Vagina (tissue), 2 donors: ENCODE measurements at places on chromosomes 5 and 9.

DNA sequence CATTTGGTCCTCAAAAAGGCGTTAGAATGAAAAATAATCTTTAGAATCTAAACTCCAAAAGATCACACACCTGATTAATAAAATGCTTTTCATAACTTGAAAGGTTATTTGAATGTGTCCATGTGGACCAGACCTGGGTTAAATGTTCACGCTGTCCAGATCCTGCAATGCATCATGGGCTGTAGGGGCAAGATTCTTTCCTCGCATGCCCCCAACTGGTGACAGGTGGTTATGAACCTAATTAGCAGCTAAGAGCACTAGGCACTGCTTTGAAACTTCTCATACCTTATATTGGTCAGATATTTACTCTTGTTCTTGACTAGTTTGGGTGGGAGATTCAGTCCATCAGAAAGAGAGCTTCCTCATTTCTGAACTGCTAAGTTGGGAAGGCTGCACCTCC, 19.3 kb upstream of the PIP5K1B start:
- no peak for DNase-seq

DNA sequence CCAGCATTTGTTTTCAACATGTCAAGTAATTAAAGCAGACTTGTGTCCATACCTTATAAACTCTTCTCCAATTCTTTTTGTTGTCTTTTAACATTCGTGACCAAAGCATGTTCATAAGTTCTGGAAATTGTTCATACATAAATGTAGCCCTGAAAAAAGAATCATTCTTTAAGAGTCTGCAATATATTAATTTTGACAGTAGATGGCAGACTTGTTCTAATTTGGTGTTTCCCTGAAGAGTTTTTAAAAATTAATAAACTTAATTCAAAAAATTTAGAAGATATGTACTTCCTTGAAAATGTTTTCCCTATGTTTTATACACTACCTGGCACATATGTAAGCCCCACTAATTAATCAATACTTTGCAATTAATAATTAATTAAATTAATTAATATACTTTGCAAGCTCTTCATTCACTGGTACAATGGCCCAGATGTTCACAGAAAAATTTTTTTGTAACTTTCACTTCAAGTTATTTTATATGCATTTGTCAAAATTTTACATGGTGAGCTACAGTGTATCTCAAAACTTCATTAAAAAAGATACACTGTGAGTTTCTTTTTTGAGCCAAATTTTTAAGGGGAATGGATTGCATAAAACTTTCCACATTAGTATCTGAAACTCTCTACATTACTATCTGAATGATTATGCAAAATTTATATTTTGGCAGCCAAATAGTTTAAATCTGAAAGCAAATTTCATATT, 42.1 kb downstream of the CLINT1 start:
- DNase-seq, result no peak

DNA sequence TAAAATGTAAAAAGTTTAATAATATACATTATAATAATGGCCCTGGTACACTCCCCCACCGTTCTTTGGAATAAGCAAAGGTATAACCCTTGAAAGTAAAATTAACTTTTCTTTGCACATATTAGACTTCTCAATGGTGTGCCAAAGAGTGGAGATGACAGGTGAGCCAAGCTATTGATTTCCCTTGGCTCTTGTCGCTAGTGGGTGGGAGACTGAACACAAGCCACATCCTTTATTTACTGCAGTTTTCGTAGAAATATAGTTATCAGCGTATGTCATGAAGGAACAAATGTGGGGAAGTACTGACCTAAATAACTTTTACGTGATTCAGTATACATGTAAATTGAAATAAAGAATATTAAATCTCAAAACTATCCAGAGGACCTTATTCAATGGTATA, 549.3 kb downstream of the RAB3C start:
- DNase-seq, result no peak

DNA sequence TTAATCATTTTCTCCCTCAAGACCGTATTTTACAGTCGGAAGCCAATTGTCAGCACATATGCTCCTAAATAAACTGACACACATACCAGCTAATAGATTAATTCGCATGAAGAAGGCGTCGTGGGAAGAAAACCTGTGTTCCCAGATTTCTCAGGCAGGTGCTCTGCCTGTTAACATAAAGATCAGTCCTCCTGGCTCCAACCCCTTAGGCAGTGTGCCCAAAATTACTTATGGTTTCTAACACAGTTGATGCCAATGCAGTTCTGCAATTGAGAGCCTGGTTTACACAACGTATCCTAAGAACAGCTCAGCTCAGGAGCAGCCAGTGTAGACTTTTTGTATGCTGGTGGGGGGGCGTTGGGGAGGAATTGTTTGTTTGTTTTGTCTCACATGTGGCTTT, 208.3 kb downstream of the ENC1 start:
- no peak for DNase-seq

GRCh38 chr5:6545036-6545693, 87.7 kb downstream of the NSUN2 start:
- DNase-seq, result peak; percentile 49

- no peak for DNase-seq
Observed at GRCh38 chr5:142204219-142204618, 95.6 kb downstream of the NDFIP1 start.

DNA sequence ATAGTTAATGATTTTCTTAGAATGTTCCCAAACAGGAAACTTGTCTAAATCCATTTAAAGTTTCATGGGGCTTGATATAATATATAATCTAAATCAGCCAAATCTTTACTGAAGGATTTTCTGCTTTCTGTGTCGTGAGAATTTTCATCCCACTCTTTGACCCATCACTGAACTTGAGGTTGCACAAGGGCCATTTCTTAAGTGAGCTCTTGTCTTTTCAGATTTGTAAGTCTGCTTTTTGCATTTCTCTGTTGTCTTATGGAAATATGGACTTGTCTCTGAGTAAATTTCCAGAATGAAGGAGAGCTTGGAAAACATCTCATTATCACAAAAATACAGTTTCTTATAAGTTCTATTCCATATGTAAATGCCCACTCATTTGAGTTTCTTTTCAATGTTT, 149.2 kb upstream of the ARRDC3 start:
- DNase-seq, result no peak

GRCh38 chr5:172550096-172550765, 90.8 kb upstream of the NEURL1B start:
- no peak for DNase-seq

- DNase-seq, result no peak
Observed at GRCh38 chr9:33443047-33443446, 4.3 kb downstream of the AQP3 start.

GRCh38 chr5:75031366-75031765, 21.0 kb downstream of the GCNT4 start:
- DNase-seq, result no peak

- no peak for DNase-seq
Observed at GRCh38 chr5:141192110-141192725, at the start of gene PCDHB10. TSS of gene PCDHB10 (plus strand) at chr5:141192353. CDS start at chr5:141192553, 200 bp downstream.

GRCh38 chr5:132662004-132662401, 4.0 kb downstream of the IL13 start:
- no peak for DNase-seq

GRCh38 chr5:80934751-80935150, 25.4 kb upstream of the RASGRF2 start:
- DNase-seq, result no peak

GRCh38 chr9:80435591-80435990, 863.8 kb downstream of the TLE4 start:
- no peak for DNase-seq

DNA sequence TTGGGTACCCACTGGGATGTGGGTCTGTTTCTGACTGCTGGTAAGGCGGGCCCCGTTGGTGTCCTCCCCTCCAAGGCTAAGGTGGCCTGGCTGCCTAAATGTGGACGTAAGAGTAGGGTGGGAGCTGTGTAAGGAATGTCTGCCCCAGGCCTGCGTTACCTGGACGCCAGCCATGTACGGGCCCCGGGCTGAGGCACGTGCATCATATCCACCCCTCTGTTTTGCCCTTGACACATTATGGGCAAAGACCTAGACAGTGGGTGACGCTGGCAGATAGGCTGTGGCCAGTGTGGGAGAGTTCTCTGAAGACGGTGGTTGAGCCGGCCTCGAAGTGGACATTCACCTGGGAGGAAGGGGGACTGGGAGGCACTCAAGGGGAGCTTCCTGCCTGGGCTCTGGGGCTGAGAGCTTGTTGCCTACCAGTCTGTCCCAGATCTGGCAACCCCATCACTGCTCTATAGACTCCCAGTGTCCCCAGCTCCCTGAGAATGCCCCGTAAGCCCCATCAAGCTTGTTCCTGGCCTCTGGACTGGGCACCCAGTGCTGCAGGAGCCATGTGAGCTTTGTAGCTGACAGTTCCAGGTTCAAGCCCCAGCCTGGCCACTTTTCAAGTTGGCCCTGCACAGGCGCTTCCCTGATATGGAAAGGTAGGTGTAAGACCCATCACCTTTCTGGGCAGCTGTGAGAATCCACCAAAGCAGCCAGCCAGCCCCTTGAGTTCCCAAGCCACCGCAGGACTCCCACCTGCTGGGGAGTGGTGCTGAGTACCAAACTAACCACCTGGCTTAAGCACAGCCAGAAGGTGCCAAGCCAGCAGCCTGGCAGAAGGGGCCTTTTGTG, 3.2 kb upstream of the PRR7 start:
- DNase-seq, result no peak

GRCh38 chr9:136705564-136705963, 6.8 kb upstream of the DIPK1B start:
- DNase-seq, result no peak

GRCh38 chr5:95682891-95683290, at the start of gene SPATA9:
TSS of gene SPATA9 (minus strand) at chr5:95682991. CDS start at chr5:95682854, 137 bp downstream.
- DNase-seq, result no peak

DNA sequence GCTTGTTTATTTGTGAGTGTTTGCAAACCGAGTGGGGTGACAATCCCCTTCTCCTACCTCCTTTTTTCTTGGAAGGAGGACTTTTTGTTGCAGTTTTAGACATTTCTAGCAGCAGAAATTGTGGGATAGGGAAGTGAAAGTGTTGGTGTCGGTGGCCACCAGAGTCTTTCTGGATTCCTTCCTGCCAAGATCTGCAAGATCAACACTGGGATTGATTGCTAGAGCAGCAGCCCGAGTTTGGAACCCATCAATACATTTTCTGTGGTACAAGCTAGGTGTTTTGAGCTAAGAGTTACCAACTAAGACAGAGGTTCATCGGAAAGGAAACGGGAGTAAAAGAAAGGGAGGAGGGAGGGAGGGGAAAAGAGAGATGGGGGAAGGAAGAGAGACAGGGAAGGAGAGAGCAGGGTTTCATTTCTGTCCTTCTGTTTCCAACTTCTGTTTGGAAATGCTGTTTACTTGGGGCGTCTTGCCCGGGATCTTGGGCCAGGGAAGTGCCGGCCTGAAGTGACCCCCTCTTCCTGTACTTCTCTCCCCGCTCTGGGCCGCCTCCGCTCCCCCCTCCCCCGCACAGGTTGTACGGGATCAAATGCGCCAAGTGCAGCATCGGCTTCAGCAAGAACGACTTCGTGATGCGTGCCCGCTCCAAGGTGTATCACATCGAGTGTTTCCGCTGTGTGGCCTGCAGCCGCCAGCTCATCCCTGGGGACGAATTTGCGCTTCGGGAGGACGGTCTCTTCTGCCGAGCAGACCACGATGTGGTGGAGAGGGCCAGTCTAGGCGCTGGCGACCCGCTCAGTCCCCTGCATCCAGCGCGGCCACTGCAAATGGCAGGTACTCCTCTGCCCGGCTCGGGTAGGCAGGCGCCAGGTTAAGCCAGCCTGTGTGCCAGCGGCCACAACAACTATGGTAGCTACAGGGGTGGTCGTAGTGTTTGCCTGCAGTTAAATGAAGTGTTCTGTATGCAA, 4.0 kb downstream of the ISL1 start:
- DNase-seq, result no peak

DNA sequence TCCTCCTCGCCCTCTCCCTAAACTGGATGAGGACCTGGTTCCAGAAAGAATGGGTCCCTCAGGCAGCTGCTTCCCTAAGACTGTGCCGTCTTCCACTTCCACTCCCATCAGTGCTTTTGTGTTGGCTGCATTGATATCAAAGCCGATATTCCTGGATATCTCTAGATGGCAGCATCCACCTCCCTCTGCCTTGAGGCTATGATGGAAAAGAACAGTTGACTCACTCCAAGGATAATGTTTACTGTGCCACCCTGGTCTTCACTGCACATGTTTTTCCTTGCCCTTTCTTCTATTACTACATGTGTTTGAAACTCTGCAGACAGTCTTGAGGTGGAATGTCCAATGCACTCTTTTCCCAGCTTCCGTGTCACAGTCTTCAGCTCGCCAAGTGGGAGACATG, 211.6 kb downstream of the MAST4 start:
- DNase-seq, result no peak

DNA sequence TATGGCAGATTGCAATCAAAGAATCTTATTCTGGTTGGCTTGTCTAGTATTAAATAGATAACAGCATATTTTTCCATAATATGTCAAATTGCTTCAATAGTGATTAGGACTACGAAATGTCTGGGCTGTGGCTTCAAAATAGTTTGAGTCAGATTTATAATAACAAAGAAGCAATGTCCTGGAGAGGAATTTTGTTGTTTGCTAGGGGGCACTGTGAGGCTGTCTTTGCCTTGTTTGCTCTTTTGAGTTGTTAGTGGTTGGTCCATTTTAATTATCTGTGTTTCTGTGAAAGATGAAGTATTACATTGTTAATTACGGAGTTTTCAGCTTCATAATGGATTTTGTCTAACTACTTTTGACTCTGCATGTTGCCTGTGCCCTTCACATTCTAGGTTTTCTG, 713.6 kb downstream of the TLE4 start:
- no peak for DNase-seq

- no peak for DNase-seq
Observed at GRCh38 chr9:12722131-12722530, 28.9 kb downstream of the TYRP1 start.

DNA sequence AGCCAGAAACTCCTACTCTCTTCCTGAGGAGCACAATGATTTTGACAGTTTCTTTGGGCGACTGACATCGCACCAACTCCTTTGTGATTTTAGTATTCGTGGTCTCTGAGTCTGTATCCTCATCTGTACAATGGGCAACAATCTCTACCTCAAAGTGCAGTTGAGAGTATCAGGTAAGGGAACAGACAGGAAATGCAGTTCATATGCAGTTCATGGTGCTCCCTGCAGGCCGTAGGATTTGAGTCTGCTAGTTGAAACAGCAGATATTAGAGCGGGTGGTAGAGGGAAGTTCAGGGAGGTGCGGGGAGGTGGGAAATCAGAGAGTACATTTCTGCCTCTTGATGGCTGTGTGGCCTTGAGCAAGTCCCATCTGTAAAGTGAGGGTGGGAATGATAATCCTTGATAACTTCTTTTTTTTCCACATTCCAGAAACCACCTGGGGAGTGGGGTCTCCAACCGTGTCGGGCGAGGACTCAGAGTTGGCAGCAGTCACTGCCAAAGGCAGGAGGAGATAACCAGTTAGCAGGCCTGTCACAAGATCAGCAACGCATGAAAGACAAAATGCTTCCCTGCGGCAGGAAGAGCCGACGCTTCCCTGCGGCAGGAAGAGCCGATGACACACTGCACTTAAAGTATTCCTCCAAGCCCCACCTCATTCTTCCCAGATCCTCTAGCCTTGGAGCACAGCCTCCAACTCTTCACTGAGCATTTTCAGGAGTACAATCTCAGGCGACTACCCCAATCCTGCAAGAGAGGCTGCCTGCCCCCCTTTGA, 6.0 kb upstream of the NEK6 start:
- no peak for DNase-seq

DNA sequence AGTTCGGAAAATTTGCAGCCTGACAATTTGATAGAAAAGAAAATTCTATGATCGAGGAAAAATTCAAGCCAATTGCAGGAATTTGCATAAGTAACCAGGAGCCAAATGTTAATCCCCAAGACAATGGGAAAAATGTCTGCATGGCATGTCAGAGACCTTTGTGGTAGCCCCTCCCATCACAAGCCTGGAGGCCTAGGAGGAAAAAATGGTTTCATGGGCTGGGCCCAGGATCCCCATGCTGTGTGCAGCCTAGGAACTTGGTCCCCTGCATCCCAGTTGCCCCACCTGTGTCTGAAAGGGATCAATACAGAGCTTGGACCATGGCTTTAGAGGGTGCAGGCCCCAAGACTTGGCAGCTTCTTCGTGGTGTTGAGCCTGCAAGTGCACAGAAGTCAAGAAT, 1847.9 kb upstream of the ACO1 start:
- DNase-seq, result no peak
